ENCODE measurements at places on chromosomes 2 and 18. TPM values are rescaled to one million over a fixed set of nuclear protein-coding genes. Genes with fewer than 3 reads are reported as not detected.
A peak's percentile ranks its signal among the peaks of the same experiment; 100 is the strongest.

Gene KLHL41
- 2.8 TPM for total RNA-seq

Gene FTCDNL1
- total RNA-seq = 5.3 TPM

Gene POTEJ
- total RNA-seq = not detected

Gene SERPINB10
- not detected for total RNA-seq

Gene TMEM17
- total RNA-seq = 2.5 TPM

Gene GPR35
- total RNA-seq = 2.5 TPM

Gene NEU2
- total RNA-seq = not detected

Gene RAB10
- total RNA-seq = 102 TPM

DNA sequence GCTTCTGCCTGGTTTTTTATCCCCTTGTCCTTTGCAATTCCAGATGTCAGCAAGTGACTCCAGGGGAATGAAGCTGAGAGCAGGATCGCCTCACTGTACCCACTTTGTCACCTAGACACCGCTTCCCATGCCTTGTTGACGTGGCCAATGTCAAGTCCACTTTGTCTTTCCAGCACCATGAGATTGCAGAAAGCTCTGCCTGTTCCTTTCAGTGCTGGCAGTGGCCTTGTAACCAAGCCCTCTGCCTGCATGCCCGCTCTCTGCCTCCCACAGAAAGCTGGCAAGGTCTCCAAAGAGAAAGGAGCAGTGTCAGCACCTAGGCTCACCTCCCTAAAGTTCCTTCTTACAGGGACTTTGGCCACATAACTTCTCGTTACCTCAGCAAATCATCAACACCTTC, 282.2 kb upstream of the ST6GAL2 start:
- no peak for DNase-seq

DNA sequence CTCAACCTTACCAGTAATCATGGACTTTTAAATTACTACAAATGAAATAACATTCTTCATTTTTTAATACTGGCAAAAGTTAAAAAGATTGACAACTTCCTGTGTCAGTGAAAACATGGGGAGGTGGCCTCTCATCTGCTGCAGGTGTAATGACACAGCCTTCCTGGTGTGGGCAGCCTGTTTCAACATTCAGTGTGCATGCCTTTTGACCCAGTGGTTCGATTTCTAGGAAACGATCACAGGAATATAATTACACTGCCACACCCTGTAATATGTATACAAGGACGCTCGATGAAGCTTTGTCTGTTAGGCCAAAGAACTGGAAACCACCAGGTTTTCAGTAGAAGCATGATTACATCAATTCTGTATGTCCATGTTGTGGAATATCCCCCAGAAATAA, 68.7 kb downstream of the MTHFD2 start:
- no peak for DNase-seq

DNA sequence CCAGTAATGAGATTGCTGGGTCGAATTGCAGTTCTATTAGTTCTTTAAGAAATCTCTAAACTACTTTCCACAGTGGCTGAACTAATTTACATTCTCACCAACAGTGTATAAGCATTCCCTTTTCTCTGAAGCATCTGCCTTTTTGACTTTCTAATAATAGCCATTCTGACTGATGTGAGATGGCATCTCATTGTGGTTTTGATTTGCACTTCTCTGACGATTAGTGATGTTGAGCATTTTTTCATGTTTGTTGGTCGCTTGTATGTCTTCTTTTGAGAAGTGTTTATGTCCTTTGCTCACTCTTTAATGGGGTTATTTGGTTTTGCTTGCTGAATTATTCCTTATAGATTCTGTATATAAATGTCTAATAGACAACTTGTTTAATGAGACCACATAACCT, 69.6 kb upstream of the UGP2 start:
- DNase-seq = no peak

DNA sequence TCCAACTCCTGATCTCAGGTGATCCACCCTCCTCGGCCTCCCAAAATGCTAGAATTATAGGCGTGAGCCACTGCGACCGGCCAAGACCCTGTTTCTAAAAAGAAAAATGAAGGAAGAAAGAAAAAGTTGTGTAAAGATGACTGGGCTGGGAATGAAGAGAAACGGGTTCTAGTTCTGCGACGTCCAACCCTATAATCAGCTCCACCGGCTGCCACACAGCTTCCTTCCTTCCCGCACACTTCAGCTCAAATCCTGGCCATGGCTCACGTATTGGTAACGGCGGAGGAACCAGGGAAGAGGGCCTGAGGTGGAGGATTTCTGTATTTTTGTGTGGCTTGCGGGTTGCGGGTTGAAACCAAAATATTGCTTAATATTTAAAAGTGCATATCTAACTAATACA, 88.1 kb downstream of the MYL12B start:
- no peak for DNase-seq

GRCh38 chr2:25794544-25795276, 83.6 kb downstream of the ASXL2 start:
- no peak for DNase-seq

- DNase-seq = peak; percentile 87
Observed at GRCh38 chr2:3036432-3037125, 341.0 kb downstream of the EIPR1 start.

- peak; percentile 89 for DNase-seq
Observed at GRCh38 chr2:102061962-102062795, 70.4 kb downstream of the IL1R2 start.

DNA sequence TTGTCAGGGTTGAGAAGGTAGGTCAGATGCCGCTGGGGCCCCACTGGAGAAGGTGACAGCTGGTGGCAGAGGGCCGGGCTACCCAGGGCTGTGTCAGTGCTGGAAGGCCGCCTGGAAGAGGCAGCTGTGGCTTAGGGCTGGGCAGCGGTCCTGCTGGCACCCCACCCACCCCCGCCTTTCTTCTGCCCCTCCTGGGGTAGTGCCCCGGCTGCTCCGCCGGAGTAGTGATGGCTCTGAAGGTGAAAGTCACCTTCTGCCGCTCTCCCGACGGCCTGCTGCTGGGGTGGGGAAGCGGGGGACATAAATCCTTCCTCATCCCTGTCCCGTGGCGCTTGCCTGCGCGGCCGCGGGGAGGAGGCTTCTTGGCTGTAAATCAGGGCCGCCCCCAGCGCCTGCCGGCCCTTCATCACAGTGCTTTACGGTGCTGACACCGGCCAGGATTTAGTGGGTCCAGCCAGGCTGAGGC, 332.2 kb downstream of the DYSF start:
- peak; percentile 70 for DNase-seq

DNA sequence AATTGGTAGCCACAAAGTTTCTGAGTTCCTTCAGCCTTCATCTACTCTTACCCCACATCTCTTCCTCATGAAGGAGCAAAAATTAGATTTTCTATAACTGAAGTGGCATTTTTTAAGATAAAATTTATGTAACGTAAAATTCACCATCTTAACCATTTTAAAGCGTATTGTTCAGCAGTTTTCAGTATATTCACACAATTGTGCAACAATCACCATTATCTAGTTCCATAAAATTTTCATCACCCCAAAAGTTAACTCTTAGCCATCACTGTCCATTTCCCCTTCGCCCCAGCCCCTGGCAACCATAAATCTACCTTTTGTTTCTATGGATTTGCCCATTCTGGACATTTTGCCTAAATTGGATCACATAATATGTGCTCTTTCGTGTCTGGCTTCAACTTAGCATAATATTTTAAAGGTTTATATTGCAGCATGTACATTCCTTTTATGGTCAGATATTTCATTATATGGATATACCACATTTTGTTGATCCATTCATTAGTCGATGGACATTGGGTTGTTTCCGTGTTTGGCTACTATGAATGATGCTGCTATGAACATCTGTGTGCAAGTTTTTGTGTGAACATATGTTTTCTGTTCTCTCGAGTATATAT, 44.6 kb downstream of the ATIC start:
- DNase-seq = peak; percentile 26

GRCh38 chr2:159124441-159124911, 156.0 kb downstream of the TANC1 start:
- DNase-seq = no peak

DNA sequence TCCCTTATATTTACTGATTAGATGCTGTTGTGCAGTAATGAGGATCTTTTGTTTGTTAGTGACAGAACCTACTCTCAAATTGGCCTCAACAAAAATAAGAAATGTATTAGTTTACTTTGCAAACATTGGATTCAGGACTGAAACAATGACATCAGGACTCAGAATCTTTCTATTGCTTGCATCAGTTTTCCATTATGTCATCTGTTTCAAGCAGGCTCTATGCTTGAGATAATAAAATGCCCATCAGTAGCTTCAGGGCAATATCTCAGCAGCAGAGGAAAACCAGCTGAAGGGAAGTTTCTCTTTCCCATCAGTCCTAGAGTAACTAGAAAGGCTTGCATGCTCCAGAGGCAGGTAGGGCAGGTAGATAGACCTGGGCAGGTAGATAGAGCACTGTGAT, 375.5 kb upstream of the SLC8A1 start:
- no peak for DNase-seq

DNA sequence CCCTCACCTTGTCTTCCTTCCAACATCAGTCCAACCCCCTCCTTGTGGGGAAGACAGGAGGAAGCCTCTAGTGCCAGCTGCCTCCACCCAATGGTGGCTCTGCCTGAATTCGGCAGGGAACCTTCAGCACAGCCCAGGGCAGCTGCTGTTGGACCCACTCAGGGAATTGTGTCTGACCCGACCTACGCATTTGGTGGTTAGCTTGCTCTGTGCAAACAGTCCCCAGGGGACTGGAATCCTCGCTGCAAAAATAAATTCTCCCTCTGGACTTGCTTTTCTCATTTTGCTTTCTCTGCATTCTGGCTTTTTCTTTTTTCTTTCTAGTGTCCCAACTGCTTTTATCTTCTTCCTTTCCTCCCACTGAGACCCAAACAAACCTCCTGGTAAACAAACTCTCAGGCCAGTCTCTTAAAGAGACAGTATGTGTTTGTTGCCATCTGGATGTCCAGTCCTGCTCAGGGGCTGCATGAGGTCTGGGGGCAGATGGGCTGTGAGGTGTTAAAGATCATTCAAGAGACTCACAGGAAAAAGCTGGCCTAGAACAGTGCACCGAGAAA, 137.7 kb upstream of the HAAO start:
- DNase-seq = no peak

- DNase-seq = no peak
Observed at GRCh38 chr2:69393963-69394362, 6.9 kb upstream of the GFPT1 start.

GRCh38 chr2:168312036-168312822, 64.8 kb upstream of the STK39 start:
- no peak for DNase-seq

DNA sequence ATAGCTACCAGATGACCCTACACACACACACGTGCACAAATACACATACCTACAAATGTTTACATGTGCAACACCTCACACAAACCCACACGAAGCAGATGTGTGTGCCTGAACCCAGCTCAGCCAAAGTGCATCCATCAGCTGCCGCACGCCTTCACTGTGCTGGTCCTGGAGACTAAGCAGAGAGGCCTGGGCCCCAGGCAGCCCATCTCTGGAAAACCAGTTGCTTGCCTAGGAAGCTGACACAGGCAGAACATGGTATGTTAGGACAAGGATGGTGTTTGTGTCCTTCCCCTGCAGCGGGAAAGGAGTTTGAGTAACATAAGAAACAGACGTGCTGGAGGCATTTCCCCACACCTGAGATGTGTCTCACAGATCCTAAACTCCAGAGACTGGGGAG, 86.7 kb downstream of the SEPTIN10 start:
- no peak for DNase-seq

DNA sequence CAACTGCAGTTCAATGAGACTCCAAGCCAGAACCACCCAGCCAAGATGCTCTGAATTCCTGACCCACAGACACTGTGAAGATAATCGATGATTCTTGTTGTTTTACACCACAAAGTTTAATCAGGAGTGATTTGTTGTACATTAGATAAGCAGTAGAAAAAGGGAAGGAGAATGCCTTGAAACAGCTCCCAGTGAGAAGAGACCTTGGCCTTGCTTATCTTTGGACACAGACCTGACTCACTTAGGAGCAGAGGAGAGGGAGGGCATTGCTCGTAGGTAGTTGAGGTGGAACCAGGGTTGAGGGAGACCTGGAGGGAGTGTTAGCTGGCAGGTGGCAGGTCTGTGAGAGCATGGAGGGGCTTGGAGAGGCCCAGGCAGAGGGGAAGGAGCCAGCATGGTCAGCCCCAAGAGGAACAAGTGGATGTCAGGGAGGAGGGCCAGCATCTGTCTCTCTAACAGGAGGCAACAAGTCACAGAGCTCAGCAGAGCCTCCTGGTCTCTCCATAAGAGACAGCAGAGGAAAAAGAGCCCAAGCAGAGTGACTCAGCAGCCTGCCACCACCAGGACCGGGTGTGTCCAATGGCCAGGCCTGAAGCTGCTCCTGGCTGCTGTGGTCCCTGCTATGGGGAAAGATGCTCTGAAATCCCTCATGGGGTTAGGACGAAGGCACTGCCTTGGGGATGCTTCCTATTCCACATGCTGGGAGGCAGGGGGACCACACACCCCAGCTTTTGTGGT, 161.6 kb upstream of the CAPN13 start:
- DNase-seq = no peak

DNA sequence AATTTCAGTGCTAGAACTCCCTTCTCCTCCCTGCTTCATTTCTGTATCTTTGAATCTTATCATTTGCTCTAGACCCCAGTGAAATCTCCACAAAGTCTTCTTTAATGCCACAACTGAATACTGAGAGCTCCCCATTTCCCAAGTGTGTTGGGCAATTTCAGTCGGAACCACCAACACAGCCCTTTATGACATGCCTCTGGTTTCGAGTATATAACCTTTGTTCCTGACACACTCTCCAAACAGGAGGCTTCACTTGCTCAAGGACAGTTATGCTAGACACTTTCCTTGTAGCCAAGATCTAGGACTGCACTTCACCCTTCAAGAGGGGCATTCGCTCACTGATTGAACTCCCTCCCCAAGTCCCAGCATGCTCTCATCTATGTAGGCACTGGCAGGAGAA, 18.6 kb upstream of the TTR start:
- DNase-seq = no peak

GRCh38 chr2:120955427-120955826, 219.8 kb downstream of the GLI2 start:
- no peak for DNase-seq

DNA sequence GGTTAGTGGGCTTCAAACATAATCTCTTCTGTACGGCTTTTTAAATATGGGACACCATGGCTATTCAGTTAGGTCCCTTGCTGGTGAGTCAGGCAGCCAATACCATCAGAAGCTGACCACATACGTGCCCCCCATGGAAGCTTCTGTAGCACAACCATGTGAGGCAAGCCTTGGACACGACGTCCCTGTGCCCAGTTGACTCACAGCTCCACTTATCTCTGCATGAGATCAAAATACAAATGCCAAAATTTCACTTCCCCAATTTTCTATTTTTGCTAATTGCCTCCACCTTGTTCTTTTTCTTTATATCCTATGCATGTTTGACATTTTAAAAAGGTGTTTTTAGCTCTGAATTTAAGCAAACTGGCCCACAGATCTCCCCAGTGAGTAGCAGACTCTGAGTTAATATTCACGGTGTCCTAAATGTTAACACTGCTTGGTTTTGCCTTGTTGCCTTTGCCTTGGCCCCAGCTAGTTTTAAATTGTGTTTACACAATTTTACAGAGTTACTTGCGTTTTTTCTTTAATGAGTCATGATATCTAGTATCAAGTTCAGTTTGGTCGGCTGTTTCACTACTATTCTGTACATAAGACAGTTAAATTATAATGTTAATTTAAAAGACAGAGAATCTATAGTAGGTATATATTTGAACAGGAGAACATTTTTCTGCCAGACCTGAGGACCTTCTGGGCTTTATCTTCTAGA, 77.5 kb downstream of the CDCA7 start:
- DNase-seq = no peak

Measured in esophagus muscularis mucosa (tissue), 4 donors.